Transverse colon (tissue), 4 donors: ENCODE measurements at places on chromosomes 5 and 9.

DNA sequence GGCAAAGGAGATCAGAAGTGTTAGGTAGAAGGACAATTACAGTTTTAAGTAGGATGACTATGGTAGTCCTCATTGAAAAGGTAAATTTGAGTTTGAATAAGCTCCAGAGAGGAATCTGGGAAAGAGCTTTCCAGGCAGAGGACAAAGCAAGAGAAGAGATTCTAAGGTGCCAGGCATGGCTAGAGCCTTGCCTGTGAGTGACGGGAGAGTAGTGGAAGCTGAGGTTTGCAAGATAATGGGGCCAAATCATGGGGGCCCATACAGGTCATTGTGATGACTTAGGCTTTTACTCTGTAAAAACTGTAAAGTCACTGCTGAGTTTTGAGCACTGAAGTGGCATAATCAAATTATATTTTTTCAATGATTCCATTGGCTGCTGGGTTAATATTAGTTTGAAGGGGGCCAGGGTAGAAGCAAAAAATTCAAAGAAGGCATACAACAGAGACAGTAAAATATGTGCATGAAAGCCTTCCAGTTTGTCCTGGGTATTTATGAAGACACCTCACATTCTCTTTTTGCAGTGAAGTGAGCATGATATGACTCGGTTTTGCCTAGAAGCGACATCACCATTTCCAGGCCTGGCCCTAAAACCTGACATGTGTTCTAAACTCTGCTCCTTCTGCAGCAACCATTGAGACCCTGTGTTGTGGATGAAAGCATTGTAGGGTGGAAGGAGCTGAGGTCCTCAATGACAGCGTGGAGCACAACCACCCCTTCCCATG is 279.8 kb upstream of the TNC start:
- no peak for DNase-seq

DNA sequence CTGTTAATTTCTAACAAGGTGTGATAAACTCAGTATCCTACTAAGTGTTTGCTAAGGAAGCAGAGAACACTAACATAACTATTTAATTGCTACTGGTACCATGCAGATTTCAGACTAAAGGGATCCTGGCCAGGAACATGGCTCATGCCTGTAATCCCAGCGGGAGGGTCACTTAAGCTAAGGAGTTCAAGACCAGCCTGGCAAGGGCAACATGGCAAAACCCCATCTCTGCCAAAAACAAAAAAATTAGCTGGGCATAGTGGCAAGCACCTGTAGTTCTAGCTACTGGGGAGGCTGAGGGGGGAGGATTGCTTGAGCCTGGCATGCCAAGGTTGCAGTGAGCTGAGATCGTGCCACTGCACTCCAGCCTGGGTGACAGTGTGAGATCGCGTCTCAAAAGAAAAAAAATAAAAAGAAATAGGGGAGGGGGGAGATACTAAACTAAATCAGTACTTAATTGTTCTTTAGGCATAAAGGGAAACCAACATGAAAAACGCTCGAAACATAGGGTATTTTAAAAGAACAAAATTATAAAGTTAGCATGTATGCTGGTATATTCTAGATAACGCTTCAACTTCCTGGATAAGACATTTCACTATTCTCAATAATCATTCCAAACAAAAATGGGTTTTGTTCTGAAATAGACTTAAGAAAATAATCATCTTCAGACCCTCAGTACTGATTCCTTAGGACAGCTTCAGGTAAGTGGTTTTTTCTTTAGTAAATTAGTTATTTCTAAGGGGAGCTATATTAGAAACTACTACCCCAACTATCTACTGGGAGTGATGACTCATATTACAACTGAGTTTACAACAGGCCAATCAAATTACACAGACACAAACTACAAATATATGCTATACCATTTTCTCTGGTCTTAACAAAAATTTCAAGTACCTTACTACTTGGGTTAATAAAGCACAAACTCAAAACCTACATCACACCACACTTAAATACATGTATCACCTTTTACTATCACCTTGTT is 3.5 kb downstream of the PANK3 start:
- DNase-seq = no peak

DNA sequence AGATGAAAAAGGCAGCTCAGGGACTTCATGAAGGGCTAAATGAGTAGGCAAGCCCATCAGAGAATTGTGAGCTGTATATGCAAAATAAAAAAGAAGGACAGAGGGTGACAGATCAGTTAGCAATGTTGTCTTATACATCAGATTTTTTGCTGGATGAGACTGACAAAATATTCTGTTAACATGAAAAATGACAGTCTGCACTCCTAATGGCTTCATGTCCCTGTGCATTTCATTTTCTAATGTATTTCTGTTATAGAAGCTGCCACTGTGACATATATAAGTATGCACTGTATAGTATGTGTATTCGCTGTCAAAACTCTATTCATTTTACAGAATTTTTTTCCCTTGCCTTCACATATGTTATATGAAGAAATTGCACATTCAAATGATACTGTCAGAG is 559.5 kb downstream of the DMRTA1 start:
- DNase-seq = no peak

DNA sequence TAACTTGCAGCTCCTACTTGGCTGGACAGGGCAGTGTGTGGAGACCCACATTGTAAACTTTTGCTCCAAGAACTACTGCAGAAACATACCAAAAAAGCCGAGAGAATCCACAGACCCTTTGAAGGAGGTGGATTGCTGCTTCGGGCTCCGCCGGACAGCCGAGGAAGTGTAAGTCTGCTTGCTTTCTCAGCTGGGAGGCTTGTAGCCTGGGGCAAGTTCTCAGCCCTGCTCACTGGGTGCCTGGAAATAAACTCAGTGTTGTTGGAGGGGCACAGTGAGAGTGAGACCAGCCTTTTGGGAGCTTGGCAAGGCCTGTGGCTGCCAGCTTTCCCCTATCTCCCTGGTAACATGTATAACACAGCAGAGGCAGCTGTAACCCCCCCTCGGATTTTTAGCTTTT is 215.6 kb downstream of the SYK start:
- no peak for DNase-seq

DNA sequence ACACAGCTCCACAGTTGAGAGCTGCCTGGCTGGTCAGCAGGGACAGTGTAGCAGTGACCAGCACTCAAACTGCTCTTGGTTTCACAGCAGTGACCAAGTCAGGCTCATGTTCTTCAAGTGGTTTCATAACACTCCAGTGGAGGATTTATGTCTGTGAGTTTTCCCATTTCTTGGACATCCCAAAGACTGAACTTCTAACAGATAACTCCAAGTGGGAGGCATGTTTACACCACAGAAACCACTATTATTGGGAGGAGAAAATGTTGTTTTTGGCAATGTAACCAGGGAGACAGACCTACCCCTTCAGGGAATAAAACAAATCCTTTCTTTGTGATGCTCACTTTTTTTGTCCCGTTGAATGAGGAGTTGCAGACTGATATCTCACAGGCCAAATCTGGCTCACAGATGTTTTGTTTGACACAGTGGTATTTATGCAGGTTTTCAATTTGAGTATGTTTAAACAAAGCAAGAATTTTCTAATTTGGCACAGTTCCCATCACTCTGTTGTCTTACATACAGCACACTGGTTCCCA is 141.5 kb downstream of the RMI1 start:
- DNase-seq = no peak

DNA sequence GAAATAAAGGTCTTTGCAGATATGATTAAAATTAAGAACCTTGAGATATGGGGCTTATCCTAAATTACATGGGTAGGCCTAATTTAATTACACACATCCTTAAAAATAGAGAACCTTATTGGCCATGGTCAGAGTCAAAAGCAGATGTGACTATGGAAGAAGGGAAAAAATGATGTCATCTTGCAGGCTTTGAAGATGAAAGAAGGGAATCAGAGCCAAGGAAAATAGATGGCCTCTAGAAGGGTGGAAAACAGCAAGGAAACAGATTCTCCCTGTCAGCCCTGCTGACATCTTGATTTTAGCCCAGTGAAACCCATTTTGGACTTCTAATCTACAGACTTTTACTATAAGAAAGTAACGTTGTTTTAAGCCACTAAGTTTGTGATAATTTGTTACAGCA is 37.6 kb upstream of the KCNN2 start:
- no peak for DNase-seq

- DNase-seq = no peak
Measured at GRCh38 chr5:59115345-59115744, 532.5 kb downstream of the RAB3C start.

GRCh38 chr9:127086771-127087170 is 35.7 kb downstream of the ANGPTL2 start:
- no peak for DNase-seq
